ENCODE measurements at places on chromosomes 7 and 10.

DNA sequence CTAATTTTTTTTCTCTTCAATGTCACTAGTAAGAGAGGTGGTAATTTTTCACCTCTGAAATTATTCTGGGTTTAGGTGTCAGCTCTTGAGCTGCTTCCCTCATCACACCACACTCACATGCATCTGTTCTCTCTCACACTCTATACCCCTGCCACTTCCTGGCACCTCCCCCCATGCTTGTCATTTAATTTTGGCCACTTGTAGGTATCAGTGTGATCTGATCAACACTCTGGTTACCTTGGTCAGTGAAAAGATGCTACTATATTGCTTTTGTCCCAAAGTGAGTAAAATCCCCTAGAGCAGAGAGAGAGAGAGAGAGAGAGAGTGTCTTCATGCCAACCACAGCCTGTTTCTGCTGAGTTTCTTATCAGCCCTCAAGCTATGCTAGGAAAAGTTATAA lies 42.5 kb downstream of the STK17A start:
- DNase-seq: no peak

DNA sequence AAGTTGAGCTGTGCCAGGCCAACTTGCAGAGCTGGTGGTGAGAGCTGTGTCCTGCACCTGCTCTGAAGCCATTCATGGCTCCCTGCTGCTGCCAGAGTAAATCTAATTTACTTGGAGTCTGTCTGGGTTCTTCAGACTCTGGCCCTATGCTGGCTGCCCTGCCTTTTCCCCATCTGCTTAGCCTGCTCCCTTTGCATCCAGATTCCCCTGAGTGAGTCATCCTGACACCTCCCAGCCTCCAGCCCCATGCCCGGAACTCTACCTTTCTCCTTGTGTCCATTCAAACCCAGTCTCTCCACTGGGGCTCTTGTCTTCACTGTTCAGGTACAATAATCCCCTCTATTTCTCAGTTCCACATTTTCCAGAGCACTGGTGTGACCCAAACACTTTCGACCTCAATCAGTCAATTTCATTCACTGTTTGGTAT lies 434.4 kb upstream of the ZMIZ1 start:
- no peak for DNase-seq

DNA sequence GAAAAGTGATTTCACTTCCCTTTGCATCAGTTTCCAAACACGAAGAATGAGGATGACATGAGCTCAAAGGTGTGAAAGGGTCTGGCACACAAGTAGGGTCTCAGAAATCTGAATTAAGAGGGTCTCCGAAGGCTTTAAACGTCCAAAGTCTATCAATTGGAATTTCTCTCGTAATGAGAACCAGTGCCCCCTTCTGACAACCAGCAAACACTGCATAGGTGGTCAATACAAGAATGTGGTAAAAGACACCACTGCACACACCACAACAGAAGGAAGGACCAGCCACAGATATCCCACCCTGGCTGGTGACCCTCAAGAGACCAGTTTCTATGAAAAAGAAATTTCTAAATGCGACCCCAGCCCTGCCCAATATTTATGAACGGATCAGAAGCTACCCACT lies 78.1 kb downstream of the CALN1 start:
- no peak for DNase-seq

DNA sequence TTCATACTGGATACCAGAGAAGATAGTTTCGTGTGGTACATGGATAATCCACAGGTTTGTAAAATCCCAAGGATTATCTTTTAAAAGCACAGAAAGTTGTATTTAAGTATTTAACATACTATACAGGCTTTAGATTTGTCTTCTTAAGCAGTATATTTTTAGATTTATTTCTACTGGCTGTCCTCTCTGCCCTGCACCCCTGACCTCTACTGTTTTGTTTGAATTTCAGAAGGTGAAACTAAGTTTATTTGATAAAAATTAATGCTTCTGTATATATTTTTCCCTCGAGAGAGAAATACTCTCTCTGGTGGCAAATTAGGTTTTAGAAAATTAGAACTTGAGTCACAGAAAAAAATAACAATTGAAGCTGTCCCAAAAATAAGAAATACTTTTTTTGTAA lies 18.8 kb downstream of the PLEKHA1 start:
- DNase-seq: no peak

DNA sequence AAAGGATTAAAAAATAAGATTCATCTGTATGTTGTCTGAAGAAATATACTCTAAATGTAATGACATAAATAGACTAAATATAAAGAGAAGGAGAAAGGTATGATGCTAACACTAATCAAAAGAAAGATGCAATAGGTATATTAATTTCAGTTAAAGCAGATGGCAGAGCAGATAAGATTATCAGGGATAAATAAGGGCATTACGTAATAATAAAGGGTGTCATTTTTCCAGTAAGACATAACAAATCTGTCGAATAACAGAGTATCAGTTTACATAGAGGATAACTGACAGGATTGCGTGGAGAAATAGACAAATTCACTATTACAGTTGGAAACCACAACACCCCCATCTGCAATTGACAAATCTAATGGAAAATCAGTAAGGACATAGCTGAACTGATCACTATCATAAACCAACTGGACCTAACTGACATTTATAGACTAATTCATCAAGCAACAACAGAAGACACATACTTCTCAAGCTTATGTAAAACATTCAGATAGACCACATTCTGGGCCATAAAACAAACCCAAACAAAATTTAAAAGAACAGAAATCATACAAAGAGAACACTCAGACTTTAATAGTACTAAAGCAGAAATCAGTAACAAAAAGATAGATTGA lies 384.1 kb upstream of the COBL start:
- DNase-seq: no peak

DNA sequence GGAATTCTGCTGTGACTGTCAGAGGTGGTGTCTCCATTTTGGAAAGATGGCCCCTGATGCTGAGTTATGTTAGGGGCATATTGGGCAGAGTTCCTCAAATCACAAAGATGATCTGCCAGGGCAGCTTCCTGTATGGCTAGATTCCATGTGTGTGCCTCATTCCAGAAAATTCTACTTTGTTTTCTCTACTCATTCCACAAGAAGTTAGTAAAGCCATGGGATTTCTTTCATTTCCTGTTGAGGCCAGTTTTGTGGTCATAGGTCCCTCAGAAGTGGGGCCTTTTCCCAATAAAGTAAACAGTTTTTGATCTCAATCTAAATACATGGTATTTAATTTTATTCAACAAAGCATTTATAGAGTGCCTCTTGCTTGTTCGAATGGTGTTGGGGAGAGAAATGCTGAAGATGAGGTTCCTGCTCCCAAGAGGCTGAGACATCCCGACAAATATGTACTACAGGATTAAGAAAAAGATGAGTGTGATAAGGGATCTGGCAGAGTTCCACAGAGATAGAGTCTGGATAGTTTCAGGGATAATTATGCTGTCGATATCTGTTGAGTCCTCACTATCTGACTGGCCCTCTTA lies 33.0 kb downstream of the MINDY4 start:
- no peak for DNase-seq

DNA sequence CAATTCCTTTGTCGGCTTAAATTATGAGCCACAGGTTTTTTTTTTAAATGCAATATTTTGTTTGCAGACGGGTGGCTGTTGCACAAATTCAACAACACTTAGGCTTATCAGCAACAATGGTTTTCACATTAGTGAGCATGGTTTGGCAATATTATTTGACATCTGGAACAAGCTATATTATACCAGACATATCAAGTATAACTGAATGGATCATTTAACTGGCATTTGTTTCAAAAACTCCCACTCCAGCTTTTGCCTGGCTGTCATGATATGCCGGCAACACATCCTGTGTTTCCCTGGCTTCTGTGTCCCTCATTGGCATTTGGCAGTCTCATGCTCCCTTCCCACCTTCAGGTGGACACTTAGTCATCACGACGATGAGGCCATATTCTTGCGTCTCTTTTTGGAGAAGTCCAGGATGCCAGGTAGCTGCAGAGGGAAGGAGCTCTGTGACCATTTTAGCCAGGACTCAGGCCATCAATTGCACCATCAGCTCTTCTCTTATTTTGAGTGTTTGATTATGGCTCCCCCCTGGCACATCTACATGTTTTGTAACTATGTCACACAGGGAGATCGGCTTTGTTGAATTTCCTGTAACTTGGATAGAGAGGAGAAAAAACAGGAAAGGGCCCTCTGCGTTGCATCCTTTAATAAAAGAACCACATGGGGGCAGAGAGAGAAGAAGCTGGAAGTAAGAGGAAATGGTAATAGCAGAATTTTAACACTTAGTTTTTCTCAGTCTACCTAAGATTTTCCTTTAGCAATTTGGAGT lies 413.9 kb downstream of the LRMDA start:
- DNase-seq: no peak

GRCh38 chr10:132232023-132232951 lies 45.5 kb downstream of the DPYSL4 start:
- no peak for DNase-seq

DNA sequence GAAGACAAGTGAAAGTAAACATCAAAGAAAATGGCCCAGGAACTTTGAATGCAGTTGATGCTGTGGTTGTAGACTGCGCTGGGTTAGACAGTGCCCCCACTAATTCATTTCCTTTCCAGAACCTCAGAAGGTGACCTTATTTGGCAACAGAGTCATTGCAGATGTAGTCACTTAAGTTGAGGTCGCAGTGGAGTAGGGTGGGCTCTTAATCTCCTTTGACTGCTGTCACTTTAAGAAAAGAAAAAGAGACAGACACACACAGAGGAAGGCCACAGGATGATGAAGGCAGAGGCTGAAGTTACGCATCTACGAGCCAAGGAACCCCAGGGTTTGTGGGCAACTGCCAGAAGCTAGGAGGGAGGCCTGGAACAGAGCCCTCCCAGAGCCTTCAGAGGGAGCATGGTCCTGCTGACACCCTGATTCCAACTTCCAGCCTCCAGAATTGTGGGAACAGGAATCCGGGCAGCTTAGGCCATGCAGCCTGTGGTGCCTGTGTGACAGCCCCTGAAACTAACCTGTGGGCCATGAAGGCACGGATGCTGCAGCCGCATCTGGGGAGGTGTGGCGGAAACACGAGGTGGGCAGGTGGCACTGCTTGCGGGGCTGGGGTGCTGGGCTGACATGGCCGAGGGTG lies 107.6 kb downstream of the PRKAG2 start:
- DNase-seq: no peak

GRCh38 chr7:27685209-27685608 lies 22.5 kb upstream of the HIBADH start:
- DNase-seq: no peak

DNA sequence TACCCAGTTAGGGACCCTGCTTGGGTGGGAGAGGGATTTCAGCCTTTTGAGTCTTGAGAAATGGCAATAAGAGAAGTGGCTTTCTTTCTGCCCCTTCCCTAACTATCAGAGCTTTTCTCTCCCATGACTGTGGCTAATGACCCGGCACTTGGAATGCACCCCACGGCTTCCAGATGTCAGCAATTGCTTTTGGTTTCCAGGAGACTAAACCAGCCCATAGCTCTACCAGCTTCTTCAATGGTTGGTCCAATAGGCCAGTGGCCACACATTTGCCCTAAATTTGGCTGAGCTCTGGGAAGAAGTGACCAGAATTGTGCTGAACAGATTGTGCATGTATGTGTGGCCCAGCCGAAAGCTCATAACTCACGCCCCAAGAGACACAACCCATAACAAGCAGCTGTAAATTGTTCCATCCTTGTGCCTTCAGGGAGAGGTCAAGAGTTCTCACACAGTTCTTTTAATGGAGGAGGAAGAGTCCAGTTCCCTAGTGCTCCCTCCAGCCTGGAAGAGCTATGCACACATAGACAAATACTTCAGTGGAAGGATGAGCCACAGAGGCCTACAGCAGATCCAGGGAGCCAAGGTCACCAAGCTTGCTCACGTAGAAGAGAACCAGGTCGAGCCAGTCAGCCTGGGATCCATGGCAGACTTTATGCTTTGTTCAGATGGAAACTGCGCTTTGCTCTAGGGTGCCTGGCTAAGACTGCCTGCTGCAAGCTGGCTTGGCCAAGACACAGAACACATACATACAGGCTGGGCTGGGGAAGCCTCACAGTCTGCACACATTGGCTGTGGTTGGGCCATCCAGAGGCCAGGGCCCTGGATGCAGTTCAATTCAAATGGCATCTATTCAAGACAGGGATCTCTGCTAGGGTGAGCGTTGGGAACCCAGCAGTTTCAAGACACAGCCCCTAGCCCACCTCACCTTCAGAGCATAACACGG lies 131.8 kb upstream of the HABP2 start:
- DNase-seq: no peak

GRCh38 chr7:19572566-19572965 lies 136.3 kb downstream of the POLR1F start:
- no peak for DNase-seq

DNA sequence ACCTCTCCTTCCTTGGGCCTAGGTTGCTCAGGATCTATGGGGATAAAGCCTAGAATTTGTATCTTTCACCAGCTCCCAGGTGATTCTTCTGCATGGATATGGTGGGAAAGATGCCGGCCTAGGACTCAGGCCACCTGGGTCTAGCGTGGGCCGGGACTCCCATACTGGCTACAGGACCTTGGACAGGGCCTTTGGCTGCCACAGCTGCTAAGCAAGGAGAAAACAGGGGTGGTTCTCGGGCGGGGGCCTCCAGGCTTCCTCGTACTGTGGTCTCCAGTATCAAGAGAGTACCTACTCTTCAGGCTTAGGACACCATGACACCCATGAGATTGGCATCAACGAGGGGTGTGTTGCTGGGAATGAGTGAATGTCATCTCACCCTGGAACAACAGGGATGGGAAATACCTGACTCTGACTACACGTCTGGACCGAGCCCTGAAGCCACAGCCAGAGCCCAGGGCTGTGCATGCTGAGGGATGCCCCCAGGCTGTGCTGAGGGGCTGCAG lies 120.3 kb upstream of the ADAM12 start:
- no peak for DNase-seq

DNA sequence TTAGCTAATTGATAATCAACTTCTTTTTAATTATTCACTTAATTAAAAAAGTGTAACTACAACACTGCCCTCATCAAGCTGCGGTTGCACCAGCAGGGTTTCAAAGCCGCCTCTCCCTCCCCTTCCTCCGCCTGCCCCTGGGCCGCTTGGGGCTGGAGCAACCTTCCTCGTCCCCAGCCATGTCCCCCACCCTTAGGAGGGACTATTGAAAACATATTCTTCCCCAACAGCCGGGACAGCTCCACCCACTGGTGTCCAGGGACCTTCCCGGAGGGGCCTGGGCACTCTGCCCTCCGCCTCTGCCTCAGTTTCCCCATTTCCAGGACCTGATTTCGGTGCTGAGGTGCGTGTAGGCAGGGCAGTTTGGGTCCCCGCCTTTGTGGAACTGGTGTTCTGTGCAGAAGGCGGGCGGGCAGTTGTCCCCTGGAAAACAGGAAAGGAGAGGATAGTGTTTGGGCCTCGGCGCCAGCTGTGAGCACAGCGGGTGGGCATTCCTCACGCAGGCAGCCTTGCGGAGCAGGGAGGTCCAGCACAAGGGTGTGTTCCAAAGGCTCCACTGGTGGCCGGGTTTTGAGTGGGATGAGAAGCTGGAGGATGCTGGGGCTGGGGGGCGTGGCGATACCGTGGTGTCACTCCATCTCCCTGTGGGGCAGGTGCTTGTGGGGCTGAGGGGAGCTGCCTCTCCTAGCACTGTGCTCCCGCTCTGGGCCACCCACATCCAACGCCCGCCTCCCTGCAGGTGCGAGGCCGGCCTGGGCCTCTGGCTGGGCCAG lies 15.7 kb downstream of the UNCX start:
- no peak for DNase-seq

GRCh38 chr7:41661596-41661995 lies 41.3 kb downstream of the INHBA start:
- DNase-seq: no peak

GRCh38 chr10:50552771-50553535 lies 70.8 kb downstream of the SGMS1 start:
- no peak for DNase-seq

- DNase-seq: no peak
Measured at GRCh38 chr7:29139796-29140195, 6.5 kb downstream of the CPVL start.

- no peak for DNase-seq
Measured at GRCh38 chr7:102009628-102010027, 192.2 kb downstream of the CUX1 start.

All from neuronal stem cell (in vitro differentiated cells).